Astrocyte (in vitro differentiated cells and primary cell): ENCODE measurements at places on chromosomes 4 and X.

- peak; percentile 17 for DNase-seq
These were observed 548 bp downstream of the NEUROG2 start for GRCh38 chr4:112515198-112516065.

DNA sequence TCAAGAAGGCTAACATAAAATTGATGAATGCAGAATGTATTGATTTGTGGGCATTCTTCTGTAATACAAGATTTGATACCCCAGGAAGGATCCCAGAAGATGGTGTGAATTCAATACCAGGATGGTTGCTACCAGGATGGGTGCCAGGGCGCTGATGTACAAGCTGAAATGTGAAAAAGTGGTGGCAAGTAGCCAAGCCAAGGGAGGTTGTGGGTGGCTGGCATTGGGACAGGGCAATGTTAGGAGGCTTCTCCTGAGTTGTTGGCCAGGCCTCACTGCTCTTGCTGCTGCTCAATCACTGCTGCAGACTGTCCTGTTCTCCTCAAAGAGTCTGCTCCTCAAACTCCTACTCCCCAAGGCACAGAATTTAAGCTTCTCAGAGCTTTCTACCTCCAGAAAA lies 77.1 kb downstream of the RBM46 start:
- DNase-seq = no peak

DNA sequence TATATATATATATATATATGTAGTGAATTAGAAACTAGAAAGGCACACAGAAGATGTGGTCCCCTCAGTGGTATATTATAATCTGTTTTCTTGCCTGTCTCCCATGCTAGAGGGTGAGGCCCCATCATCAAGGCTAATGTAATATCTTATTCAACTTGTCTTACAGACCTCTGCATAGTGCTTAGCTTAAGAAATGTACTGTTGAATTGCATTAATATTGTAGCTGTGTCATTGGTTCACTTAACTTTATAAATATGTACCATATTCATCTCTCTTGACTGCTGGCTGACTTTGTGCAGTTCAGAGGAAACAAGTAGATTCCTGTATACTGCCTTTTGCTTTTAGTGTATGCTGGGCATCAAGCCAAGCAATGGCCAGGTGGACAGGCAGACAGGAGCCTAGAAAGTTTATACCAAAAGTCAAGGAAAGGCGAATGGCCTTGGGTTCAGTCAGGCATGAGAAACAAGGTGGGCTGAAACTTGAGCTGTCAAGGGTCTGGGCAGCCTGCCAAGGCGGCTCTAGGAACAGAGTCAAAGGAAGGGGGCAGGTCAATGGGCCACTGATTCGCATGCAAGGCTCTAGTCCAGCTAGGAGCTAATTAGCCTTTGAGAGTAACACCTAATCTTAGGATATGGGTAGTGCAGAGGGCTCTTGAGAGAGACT lies 78.8 kb upstream of the LEF1 start:
- DNase-seq = peak; percentile 3

DNA sequence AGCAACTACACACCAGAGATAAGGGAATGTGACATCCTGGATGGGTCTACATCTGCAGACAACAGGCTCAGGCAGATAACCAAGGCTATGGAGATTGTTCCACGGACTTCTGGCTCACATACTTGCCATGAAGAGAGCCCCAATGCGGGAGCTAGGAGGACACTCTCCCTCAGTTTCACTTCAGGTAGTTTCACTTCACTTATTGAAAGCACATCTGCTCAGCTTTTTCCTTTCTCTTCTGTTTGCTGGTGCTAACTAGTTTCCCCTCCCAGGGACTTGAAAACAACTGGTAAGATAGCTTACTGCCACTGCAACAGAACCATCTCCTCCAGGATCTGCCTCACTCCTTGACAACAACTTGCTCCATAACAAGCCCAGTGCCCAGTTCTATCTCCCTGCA lies 1.4 kb upstream of the CT47C1 start:
- DNase-seq = no peak

DNA sequence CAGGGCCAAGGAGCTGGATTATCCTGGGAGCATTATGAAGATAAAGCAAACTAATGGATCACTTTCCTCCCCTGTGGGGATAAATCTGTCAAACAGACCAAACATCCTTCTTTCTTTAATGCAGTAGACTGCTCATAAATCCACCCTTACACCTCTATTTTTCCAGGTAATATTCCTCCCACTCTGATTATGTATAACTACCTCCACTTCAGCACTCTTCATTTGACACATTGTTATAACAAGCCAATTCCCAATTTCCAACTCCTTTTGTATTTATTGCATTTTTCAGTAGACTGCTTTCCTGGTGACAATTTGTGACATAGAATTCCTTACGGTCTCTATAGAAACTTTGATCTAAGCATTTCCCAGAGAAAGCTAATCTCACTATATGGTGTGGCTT lies 115.0 kb upstream of the PRKG2 start:
- no peak for DNase-seq

DNA sequence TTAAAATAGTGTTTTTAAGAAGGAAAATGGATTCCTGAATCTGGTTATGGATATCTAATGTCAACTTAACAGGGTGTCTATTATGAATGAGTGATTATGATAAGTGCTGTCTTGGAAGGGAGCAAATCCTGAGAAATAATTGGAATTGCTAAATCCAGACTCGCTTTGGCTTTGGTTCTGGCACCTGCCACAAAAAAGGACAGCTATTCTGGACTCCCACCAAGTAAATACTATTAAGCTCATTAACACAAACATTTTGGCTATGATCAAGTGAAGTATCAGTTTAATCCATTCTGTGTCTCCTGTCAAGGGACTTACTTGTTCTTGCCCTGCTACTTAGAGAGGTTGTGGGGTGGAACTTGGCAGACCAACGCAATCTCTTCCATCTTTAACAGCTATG lies 403.7 kb downstream of the CENPC start:
- DNase-seq = no peak

GRCh38 chr4:114922592-114922933 lies 190.9 kb downstream of the NDST4 start:
- DNase-seq = no peak

DNA sequence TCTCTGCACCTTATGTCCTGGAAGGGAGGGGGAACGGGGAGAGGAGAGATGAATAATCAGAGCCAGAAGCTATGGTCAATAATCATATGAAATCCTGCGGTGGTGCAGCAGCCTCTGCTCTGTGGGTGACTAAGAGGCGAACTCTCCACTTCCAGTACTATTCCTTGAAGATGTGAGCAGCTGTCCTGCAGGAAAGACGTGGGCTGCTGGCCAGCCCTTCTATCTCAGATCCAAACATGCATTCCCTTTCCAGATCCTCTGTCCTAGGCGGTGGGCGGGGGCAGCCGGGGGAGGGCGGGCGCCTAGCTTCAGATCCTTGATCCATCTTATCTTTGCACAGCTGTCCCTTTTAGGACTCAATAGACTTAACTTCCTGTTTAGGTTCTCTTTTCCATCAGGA lies 34.5 kb downstream of the SPINK2 start:
- peak; percentile 91 for DNase-seq

GRCh38 chrX:120749141-120749846 lies 119.4 kb upstream of the C1GALT1C1 start:
- DNase-seq = peak; percentile 34
